ENCODE measurements at places on chromosomes 6 and 20. TPM values are rescaled to one million over a fixed set of nuclear protein-coding genes. Genes with fewer than 3 reads are reported as not detected.

DNA sequence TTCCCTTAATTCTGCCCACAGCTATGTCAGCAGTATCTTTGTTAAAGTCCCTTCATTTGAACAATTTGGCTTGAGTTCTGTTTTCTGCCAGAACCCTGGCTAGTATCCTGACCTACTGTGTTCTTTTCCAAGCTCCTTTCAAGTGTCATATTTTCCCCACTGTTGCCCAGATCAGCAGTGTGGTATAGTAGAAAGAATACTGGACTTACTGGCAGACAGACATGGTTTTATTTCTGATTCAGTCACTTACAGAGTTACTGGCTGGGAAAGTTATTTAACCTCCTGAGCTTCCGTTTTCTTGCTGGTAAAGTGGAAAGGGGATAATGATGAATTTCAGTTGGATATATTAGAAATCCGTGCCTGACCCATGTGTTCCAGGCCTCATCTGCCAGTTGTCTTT, 39.8 kb upstream of the RAB23 start:
- no peak for DNase-seq

GRCh38 chr6:100493206-100493888, 28.6 kb upstream of the SIM1 start:
- DNase-seq: no peak

The STX16 gene
- 43.1 TPM for total RNA-seq

DNA sequence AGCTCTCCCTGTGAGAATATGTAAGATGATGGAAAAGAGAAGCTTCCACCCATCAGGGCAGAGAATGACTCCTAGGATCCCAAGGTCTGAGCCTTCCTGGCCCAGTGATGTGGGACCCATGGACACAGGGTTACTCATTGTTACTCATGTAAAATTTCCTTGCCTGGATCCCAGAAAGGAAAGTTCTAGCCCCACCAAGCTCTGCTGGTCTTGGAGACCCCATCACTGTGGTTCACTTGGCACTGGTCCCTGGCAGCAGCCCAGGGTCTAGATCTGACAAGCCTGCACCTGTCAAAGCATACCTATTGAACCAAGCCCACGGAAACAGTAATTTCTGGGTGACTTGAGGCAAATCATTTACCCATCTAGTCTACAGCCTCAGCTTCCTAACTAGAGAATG, 22.1 kb downstream of the MDGA1 start:
- DNase-seq: no peak

DNA sequence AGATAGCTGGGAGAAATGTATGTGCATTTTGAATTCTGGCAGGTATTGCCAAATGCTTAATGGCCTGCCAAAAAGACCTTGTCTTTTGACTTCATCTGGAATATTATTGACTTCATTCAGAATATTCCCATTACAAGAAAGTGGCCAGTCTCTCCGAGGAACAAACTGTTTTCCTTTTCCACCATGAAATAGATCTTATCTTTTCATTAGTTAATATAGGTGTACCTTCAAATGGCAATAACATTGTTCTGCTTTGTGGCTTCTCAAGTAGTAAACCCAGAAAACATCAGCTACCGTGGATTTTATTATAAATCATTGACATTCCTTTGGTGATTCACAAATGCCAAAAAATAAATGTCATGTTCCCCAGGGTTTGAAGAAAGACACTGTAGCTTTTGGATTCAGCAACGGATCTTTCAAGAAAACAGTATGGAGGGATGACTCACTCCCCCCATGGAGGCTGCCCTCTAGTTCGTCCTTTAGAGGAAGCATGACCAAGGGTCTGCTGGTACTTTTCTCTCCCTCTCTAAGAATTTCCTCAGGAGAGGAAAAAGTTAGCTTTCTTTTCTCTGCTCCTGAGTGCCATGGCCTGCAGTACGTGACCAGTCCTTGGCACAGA, 1.1 kb upstream of the RNF182 start:
- no peak for DNase-seq

The SMPDL3A gene
- 12.2 TPM for total RNA-seq

- DNase-seq: no peak
Observed at GRCh38 chr20:38751360-38751976, 3.2 kb downstream of the ACTR5 start.

The TEAD3 gene
- 1.8 TPM for total RNA-seq

DNA sequence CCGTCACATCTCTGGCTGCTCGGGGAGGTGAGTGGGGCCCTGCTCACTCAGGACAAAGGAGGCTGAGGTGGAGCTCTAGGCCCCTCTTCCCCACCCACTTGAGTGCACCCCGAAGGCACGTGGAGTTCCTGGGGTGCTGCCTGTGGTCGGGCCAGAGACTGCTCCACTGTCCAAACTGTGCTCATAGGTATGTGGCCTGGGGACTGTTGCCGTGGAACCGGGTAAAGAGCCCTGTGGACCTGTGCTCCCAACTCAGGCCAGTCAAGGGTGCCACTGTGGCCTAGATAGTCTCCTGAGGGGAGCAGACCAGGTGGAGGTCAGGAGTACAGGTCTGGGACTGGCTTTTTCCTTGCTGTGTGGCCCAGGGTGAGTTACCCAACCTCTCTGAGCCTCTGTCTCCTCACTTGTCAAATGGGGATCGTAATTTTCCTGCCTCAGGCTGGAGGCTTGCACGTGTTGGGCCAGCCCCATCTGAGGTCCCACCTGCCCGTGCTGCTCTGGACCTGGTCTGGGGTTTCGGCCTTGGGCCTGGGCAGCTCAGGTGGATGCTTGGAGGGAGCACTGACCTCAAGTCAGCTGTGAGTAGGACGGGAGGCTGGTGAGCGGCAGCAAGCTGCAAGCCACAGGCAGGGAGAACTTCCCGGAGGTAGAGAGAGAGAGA, 12.4 kb upstream of the NPBWR2 start:
- no peak for DNase-seq

The LY86 gene
- total RNA-seq: 14.5 TPM
